GM23248 (cell line): ENCODE measurements at places on chromosomes 16 and 17.

DNA sequence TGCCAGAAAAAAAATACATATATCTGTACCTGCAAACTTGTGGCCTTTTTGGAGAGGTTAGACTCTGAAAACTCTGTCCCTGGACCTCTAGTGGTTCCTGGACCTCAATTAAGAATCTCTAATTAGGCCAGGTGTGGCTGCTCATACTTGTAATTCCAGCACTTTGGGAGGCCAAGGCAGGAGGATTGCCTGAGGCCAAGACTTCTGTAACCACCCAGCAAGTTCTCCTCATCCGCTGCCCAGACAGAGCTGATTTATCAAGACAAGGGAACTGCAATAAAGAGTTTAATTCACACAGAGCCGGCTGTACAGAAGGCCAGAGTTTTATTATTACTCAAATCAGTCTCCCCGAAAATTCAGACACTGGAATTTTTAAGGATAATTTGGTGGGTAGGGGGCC is 4.2 kb downstream of the ASPA start:
- H3K4me3 ChIP-seq = no peak overlapping the region
- no peak for DNase-seq
- H3K27me3 ChIP-seq = no peaks in the 10 kb centered on the region
- no peaks in the 10 kb centered on the region for H3K4me1 ChIP-seq
- no peaks in the 10 kb centered on the region for H3K36me3 ChIP-seq

- H3K4me3 ChIP-seq = no peak overlapping the region
- H3K4me1 ChIP-seq = no peaks in the 10 kb centered on the region
- no peak overlapping the region for H3K27ac ChIP-seq
Measured at GRCh38 chr16:49986351-49987124, 38.5 kb upstream of the CNEP1R1 start.

GRCh38 chr16:87954826-87955225 is 3.6 kb downstream of the BANP start:
- H3K36me3 ChIP-seq = no peaks in the 10 kb centered on the region; the same call in 1 of the 2 replicates
- H3K27me3 ChIP-seq = no peaks in the 10 kb centered on the region
- H3K4me1 ChIP-seq = peaks cover 12% of the 10 kb centered on the region
- H3K4me3 ChIP-seq = no peak overlapping the region

- H3K27me3 ChIP-seq = no peaks in the 10 kb centered on the region
- no peaks in the 10 kb centered on the region for H3K36me3 ChIP-seq
- peak; percentile 54 for DNase-seq
Measured at GRCh38 chr17:18143044-18143936, 34.7 kb downstream of the MYO15A start.

GRCh38 chr17:17628388-17629008 is 37.0 kb upstream of the PEMT start:
- no peaks in the 10 kb centered on the region for H3K36me3 ChIP-seq
- H3K27me3 ChIP-seq = peaks cover 7% of the 10 kb centered on the region; the same call in 1 of the 2 replicates
- peak overlapping the region; percentile 51 for H3K4me3 ChIP-seq
- DNase-seq = peak; percentile 30
- H3K4me1 ChIP-seq = no peaks in the 10 kb centered on the region
- H3K27ac ChIP-seq = no peak overlapping the region
